IMR-90 (cell line): ENCODE measurements at places on chromosomes 13 and 19.

- no peak overlapping the region for H3K27ac ChIP-seq
- no peaks in the 10 kb centered on the region for H3K36me3 ChIP-seq
- no peaks in the 10 kb centered on the region for H3K27me3 ChIP-seq
- no peaks in the 10 kb centered on the region for H3K4me1 ChIP-seq
- DNase-seq = no peak
Observed at GRCh38 chr19:28021259-28022185, 1191.4 kb downstream of the UQCRFS1 start.

DNA sequence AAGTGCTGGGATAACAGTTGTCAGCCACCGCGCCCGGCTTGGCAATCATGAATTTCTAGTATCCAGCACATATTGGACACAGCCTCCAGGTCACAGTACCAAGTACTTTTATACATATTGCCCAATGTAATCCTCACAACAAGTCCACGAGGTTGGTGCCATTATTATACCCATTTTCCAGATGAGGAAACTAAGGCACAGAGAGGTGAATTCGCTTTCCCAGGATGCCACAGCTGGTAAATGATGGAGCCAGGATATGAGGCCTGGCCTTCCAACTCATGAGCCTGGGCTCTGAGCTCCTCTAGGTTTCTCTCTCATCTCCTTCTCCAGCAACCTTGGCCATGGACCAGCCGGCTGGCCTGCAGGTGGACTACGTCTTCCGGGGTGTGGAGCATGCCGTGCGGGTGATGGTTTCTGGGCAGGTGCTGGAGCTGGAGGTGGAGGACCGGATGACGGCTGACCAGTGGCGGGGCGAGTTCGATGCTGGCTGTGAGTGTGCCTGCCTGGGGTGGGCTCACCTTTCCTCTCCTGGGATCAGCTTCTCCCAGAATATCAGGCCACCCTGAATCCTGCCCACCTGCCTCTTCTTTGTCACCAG lies 7.5 kb downstream of the CCDC61 start:
- no peaks in the 10 kb centered on the region for H3K27me3 ChIP-seq
- H3K4me3 ChIP-seq = no peak overlapping the region
- DNase-seq = no peak
- no peak overlapping the region for H3K27ac ChIP-seq

DNA sequence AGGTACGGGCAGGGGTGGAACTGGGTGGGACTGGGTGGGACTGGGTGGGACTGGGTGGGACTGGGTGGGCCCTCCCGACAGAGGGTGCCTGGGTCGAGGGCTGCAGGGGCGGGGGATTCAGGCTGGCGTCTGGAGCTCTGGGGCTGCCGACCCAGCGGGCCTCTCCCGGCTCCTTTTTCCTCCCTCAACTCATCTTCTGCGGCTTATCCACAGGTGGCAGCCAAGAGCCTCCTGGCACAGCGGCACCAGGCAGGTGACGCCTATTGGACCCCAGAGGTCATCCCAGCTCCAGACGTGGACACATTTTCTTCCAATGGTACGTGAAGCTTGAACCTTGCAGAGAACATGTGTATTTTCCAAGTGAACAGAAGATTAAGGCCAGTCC lies 533 bp downstream of the ZNF544 start:
- H3K27me3 ChIP-seq = no peaks in the 10 kb centered on the region
- peak overlapping the region; percentile 76; the same call in 1 of the 2 replicates for H3K27ac ChIP-seq
- H3K4me3 ChIP-seq = peak overlapping the region; percentile 73
- H3K36me3 ChIP-seq = peaks cover 36% of the 10 kb centered on the region
- peaks cover 5% of the 10 kb centered on the region for H3K4me1 ChIP-seq

GRCh38 chr13:92436924-92437323 lies 789.7 kb upstream of the GPC6 start:
- H3K4me3 ChIP-seq = no peak overlapping the region
- no peaks in the 10 kb centered on the region for H3K27me3 ChIP-seq
- DNase-seq = no peak
- no peaks in the 10 kb centered on the region for H3K4me1 ChIP-seq
- no peaks in the 10 kb centered on the region for H3K36me3 ChIP-seq
- no peak overlapping the region for H3K27ac ChIP-seq

DNA sequence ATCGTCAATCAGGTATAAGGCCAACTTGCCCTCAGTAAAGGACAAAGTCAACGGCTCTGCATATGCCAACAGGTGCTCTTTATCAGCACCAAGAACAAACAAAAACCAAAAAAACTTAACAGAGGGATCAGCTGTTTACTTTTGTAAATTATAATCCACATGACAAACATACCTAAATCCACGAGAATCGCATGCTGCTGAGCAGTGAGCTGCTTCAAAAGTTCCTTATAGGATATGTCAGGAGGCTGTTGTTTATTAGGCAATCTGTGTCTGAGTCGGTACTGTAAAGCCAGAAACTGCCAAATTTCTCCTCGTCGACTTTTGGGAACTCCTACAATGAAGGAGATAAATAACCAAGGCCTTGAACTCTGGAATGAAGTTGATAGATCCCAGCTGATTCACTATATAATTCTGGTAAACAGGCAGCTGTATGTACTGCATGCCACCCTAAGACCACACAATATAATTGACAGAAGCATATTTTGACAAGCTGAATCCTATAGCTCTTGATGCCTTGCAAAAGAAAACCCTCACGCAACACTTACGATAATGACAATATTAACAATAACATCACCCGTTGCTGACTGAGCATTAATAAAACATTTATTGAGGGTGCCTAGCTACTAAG lies 179.8 kb downstream of the TBC1D4 start:
- no peaks in the 10 kb centered on the region for H3K4me1 ChIP-seq
- no peak overlapping the region for H3K4me3 ChIP-seq
- DNase-seq = no peak

- H3K27me3 ChIP-seq = peaks cover 2% of the 10 kb centered on the region; the same call in 1 of the 2 replicates
- H3K4me3 ChIP-seq = no peak overlapping the region
- no peak overlapping the region for H3K27ac ChIP-seq
- DNase-seq = no peak
- no peaks in the 10 kb centered on the region for H3K4me1 ChIP-seq
- no peaks in the 10 kb centered on the region for H3K36me3 ChIP-seq
Observed at GRCh38 chr13:46179491-46179908, 2.5 kb downstream of the LCP1 start.

GRCh38 chr19:57171551-57172081 lies 4.3 kb upstream of the DUXA start:
- H3K36me3 ChIP-seq = no peaks in the 10 kb centered on the region
- DNase-seq = peak; percentile 39
- peak overlapping the region; percentile 42 for H3K4me3 ChIP-seq

DNA sequence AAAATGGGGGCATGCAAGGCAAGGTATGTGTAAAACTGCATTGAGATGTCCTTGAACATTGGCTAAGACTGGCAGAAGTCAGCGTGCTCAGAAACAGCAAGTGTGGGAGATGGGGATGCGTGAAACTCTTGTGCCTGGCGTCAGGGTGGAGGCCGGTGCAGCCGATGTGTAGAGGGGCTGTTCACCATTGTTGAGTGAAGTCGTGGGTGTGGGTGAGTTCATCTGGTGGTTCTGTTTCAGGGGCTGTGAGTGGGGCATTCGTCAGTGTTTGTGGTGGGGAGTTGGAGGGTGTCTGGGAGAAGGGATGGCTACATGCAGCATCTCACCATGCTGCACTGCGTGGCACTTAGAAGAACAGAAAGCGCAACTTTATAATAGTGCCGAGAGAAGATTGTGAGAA lies 11.4 kb upstream of the MIA start:
- no peaks in the 10 kb centered on the region for H3K4me1 ChIP-seq
- no peaks in the 10 kb centered on the region for H3K27me3 ChIP-seq
- DNase-seq = no peak
- no peak overlapping the region for H3K4me3 ChIP-seq
- H3K27ac ChIP-seq = no peak overlapping the region
- peaks cover 75% of the 10 kb centered on the region for H3K36me3 ChIP-seq

DNA sequence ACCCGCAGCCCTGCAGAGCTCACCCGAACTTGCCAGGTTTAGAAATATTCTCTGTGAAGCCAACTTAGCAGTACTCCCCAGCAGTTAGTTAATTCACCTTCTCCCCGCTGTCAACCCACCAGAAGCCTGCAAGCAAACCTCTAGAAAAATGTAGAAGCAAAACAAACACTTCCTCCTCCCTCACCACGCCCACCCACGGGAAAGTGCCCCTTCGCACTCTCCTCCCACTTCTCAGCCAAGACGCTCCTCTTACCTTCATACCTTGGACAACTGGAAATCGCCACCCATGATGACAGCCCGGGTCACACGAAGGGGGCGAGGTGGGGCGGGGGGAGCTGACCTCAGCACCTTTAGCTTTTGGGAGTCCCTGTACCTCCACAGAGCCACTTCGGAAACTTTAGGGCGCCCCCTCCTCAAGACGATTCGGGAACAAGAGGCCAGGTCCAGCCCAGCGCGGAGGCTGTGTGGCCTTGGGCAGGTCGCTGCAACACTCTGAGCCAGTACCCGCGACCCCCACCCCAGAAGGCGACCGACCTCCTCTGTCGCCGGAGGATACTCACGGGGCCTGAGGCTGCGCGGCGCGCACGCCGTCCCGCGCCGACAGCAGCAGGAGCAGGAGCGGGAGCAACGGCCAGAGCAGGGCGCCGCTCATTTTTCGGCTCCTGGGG lies 485 bp downstream of the CPAMD8 start:
- no peak overlapping the region for H3K4me3 ChIP-seq
- H3K27ac ChIP-seq = no peak overlapping the region
- H3K36me3 ChIP-seq = no peaks in the 10 kb centered on the region
- H3K4me1 ChIP-seq = peaks cover 2% of the 10 kb centered on the region; the same call in 1 of the 2 replicates

DNA sequence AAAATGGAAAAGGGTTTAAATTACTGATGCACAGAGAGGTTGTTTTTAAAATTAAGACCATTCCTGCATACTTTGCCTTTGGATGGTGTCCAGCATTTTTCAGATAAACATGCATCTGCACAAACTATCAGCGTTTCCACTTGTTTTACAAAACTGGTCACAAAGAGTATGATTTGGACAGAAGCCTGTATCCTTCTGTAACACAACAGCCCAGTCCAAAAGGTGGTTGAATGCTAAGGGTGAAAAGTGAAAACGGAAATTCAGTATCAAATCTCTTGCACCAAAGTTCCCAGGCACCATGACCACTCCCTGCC lies 21.7 kb upstream of the DOCK9 start:
- no peak overlapping the region for H3K27ac ChIP-seq
- H3K36me3 ChIP-seq = no peaks in the 10 kb centered on the region
- H3K4me3 ChIP-seq = no peak overlapping the region
- no peaks in the 10 kb centered on the region for H3K4me1 ChIP-seq

GRCh38 chr13:59538512-59538911 lies 625.2 kb downstream of the DIAPH3 start:
- H3K4me1 ChIP-seq = no peaks in the 10 kb centered on the region
- no peak overlapping the region for H3K27ac ChIP-seq
- DNase-seq = no peak
- no peaks in the 10 kb centered on the region for H3K36me3 ChIP-seq

GRCh38 chr19:9140159-9140874 lies at the start of gene ZNF317:
Gene ZNF317, plus strand, starts transcription at chr19:9140397. Its CDS starts 15,620 bp downstream, at chr19:9156017.
- peak within 1 kb of the TSS; percentile 93 for H3K27ac ChIP-seq
- H3K27me3 ChIP-seq = no peaks in the 10 kb centered on the region
- no peaks in the 10 kb centered on the region for H3K4me1 ChIP-seq
- DNase-seq = peak; percentile 88
- peak within 1 kb of the TSS; percentile 88 for H3K4me3 ChIP-seq

- H3K27ac ChIP-seq = no peak overlapping the region
- no peaks in the 10 kb centered on the region for H3K27me3 ChIP-seq
- H3K4me3 ChIP-seq = no peak overlapping the region
- H3K4me1 ChIP-seq = no peaks in the 10 kb centered on the region
- no peak for DNase-seq
- no peaks in the 10 kb centered on the region for H3K36me3 ChIP-seq
Observed at GRCh38 chr13:85095418-85096272, 703.6 kb downstream of the SLITRK6 start.

DNA sequence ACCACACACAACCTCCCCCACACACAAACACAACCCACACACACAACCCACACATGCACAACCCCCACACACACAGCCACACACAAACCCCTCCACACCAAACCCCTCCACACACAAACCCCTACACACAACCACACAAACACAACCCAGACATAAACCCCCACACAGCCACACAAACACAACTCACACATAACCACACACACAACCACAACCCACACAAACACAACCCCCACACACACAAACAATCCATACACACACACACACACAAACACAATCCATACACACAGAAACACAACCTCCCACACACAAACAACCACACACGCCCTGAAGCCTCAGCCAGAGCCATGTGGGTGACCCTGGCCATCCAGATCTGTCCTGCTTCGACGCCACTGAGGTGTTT lies 30.0 kb upstream of the ISYNA1 start:
- DNase-seq = no peak
- H3K27me3 ChIP-seq = no peaks in the 10 kb centered on the region
- H3K4me3 ChIP-seq = no peak overlapping the region
- H3K4me1 ChIP-seq = peaks cover 25% of the 10 kb centered on the region
- H3K36me3 ChIP-seq = peaks cover 16% of the 10 kb centered on the region
- H3K27ac ChIP-seq = no peak overlapping the region

DNA sequence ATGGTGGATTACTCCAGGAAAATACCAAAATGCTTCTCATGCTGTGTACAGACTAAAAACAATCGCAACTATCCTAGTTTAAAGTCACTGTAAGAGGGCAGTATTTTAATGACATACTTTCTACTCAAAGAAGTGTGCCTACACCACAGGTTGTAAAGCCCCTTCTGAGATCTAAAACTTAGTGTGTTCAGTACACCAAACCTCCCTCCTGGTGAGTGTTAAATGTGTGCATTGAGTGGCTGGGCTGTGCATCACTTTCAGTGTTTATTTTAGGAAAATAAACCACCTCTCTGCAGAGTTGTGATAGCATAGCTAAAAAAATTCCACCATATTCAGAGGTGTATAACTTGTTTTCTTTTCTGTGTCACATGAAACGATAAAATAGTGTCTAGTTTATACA lies 263.7 kb downstream of the DACH1 start:
- H3K4me3 ChIP-seq = no peak overlapping the region
- peaks cover 2% of the 10 kb centered on the region; the same call in 1 of the 2 replicates for H3K4me1 ChIP-seq
- no peaks in the 10 kb centered on the region for H3K36me3 ChIP-seq
- no peak overlapping the region for H3K27ac ChIP-seq

DNA sequence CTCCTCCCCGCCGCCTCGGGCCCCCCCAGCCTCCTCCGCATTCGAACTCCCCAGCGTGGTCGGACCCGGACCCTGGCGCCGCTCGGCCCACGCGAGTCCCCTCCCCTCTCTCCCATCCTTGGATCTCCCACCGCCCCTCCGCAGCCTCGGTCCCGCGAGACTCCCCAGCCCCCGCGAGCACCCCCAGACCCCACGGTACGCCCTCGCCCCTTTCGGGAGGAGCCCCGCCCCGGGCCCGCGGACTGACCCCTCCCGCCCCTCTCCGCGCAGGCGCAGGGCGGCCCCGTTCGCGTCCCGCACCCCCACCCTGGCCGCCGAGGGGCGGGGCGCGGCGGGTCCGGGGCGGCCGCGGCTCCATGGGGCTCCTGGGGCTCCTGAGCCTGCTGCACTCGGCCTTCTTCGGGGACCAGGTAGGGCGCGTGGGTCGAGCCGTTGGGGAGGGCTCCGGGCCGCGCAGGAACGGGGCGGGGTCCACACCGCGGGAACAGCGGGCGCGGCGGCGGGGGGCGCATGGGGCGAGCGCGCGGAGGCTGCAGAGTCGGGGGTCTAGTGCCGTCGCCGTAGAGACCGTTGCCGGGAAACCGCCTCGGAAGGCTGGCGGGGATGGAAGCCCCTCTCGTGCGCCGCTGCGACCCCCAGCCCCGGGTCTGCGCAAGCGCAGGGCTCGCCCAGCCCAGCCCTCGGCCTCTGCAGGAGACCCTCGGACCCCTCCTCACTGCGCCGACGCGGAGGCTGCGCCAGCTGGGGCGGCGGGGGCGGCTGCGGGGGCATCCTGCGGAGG lies 3.8 kb upstream of the APC2 start:
- no peak for DNase-seq
- H3K27me3 ChIP-seq = peaks cover 42% of the 10 kb centered on the region
- no peak overlapping the region for H3K27ac ChIP-seq
- peaks cover 15% of the 10 kb centered on the region for H3K36me3 ChIP-seq

GRCh38 chr13:20869540-20869939 lies 33.0 kb downstream of the XPO4 start:
- H3K4me1 ChIP-seq = peaks cover 5% of the 10 kb centered on the region
- H3K27ac ChIP-seq = no peak overlapping the region
- no peak overlapping the region for H3K4me3 ChIP-seq
- no peaks in the 10 kb centered on the region for H3K36me3 ChIP-seq
